ENCODE measurements at places on chromosomes 11 and 22.

DNA sequence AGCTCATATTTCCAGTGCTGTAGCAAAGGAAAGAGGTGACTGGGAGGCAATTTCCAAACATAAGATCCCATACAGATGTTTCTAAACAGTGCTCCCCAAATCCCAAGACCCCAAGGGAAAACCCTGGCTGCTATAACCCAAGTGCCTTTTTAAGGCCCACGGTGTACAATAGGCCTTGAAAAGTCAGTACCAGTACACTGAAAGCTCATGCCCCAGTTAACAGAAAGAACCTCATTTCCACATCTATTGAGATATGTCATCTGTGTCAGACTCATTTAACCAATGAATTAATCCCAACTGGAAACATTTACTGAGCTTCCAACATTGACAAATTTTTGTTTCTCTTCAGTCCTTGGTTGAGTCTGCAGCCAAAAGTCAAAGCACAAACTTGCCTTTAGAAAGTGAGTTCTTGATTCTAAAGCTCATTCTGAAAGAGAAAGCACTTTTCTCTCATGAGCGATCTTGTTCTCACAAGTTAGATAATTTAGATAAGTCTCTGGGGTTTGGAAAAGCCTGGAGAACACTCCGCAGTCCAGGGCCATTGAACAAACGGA, 239.8 kb upstream of the ARHGAP20 start:
- DNase-seq, result no peak

DNA sequence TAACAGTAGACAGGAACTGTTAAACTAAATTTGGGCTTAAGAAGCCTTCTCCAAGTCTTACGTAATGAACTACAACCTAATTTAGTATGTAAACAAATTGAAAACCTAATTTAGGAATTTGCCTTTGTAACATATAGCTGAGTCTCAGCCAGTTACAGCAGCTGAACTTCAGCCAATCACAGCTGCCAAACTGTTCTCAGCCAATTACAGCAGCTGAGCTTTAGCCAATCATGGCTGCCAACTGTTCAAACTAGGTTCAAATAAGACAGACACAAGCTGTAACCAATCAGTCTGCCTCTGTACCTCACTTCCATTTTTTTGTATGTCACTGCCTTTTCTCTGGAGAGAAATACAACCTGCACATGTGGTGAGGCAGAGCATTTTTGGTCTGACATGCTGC, 95.0 kb upstream of the CD44 start:
- no peak for DNase-seq

DNA sequence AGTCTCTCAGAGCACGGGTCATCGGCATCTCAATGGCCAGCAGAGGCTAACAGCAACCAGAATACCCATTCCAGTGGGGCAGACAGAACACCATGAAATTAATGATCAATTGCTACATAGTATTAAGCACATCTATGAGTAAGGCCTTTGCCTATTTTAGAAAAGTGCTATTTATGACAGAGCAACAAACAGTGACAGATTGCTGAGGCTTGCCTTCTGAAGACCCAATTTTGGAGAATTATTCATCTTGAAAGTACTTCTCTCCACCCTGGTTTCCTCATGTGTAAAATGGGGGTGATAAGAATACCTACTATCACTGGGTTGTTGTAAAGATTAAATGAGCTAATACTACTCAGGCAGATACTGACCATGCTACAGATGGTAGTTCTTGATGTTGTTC, 232.7 kb downstream of the TENM4 start:
- no peak for DNase-seq

GRCh38 chr11:15845261-15845660, 511.1 kb downstream of the SOX6 start:
- DNase-seq, result no peak

- no peak for DNase-seq
These were observed 346 bp downstream of the PPFIBP2 start for GRCh38 chr11:7514099-7514591.

GRCh38 chr11:6377902-6378639, 12.2 kb upstream of the SMPD1 start:
- DNase-seq, result no peak

DNA sequence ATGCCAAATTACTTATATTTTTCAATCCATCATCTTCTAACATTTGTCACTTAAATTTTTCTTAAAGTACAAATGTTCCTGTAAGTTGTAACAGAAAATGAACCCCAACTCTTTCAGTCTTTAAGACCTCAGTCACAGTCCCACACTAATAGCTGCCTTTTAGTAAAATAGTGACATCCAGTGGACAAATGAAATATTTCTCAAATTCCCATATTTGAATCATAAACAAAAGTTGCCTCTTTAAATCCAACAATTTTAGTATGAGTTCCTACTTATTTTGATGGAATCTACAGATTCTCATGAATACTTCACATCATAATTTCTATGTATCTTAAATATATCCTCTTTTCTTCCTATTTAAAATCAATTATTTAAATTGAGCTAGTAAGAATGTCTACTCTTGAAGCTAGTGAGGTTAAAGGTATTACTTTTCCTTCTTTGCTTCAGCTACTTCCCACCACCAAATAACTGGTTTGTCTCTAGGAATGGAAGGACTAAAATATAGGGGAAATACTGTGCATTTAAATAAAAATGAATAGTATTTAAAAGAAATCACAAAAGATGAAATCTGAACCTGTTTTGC, 9.2 kb downstream of the LIN7C start:
- DNase-seq, result no peak

DNA sequence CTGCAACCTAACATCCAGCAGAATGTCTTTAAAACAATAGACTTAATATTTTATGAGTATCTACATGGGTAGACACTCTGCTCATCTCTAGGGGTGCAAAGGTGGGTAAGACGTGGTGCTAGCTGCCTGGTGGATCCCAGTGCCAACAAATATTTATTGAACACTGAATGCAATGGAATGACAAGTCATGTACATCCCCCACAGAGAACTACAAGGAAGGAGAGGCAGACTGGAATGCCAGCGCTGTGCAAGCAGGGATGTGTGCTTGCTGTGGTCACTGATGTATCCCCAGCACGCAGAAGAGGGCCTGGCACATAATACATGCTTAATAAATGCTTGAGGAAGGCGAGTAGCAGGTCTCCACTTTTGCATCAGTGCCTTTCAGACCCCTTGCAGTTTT, 61.9 kb downstream of the CD6 start:
- DNase-seq, result no peak

DNA sequence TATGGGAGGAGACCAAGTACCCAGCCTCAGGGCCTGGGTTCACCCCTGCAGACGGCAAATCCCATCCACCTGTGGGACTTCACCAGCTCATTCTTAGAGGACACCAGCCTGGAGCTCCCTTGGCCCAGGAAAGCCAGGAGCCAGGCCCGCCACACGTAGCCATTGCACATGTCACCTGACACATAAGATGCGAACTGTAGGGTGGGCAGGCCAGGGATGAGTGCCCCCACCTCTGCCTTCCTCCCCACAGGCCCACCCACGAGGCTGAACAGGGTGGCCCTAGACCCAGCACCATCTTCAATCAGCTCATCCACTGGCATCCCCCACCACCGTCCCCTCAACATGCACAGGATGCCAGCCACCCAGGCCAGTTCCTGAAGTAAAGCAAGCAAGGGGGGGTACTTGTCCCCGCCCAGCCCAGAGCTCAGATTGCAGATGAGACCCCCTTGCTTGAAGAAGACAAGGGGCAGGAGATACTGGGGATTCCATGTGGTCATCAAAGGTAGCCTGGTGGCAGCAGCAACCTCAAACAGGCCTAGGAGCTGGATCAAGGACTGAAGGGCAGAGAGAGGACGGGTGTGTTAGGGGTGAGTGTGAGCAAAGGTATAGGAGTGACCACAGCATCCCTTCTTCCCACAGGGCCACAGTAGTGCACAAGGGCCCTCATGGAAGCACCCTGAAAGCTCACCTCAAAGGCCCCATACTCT, 45.6 kb downstream of the IGLL5 start:
- DNase-seq, result no peak

DNA sequence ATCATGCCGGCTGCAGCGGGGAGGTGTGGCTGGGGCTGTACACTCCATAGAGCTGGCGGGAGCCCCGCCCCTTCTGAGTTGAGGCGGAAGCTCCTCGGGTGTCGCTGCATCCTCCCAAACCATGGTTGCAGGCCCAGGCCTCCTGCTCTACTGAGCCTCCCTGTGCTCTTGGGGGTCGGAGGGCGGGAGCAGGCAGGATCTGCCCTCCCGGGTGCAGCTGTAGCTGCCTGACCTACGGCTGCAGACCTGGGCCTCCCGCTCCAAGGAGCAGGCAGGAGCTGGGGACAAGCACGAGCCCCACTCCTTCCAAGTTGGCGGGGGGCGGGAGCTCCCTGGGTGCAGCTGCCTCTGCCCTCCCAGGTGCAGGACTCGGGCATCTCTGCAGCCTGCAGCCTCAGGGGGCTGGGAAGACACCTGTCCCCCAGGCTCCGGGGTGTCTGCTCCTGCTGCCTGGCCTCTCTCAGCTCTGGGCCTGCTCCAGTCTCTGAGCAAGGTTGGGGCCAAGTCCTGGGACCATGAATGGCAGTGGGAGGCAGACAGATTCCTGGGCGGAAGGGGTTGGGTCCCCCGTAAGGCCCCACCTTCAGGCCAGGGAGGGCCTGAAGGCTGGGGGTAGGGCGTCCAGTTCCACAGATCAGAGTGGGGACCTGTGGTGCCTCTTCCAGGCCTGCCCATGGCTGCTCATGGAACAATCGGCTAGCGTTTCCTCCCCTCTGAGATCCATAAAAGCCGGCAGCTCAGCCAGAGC, 46.4 kb upstream of the SC5D start:
- no peak for DNase-seq

DNA sequence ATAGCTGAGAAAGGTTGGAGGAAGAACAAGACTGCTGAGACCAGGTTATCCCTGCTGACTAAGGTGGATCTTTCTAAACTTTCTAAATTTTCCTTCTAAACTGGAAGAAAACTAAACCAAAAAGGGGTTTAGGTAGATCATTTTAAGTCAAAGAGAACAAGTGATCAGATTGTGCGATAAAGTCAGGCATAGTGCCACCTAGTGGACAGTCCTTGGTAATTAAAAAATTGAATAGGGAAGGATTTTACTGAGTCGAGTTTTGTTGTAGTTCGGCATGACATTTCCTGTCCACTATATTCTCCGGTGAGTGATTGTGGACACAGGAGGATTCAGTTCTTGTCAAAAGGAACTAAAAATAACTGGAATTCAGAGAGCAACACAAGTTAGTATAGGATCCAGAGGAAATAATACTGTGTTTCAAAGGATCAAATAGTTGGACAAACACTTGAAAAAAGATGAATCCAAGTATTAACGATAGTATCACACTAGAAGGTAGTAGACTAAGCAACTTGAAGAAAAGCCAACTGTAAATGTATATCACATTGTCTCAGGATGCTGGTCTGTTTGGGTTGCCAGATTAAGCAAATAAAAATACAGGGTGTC, 1236.4 kb downstream of the FAM181B start:
- no peak for DNase-seq

- no peak for DNase-seq
These were observed 29.5 kb downstream of the KCNQ1 start for GRCh38 chr11:2474059-2474901.

All from femur (tissue), 1 donor.